Right renal pelvis (tissue), 4 donors: ENCODE measurements at places on chromosomes 5 and 9.

GRCh38 chr9:124344291-124345050 is 70.8 kb downstream of the PSMB7 start:
- no peak for DNase-seq

DNA sequence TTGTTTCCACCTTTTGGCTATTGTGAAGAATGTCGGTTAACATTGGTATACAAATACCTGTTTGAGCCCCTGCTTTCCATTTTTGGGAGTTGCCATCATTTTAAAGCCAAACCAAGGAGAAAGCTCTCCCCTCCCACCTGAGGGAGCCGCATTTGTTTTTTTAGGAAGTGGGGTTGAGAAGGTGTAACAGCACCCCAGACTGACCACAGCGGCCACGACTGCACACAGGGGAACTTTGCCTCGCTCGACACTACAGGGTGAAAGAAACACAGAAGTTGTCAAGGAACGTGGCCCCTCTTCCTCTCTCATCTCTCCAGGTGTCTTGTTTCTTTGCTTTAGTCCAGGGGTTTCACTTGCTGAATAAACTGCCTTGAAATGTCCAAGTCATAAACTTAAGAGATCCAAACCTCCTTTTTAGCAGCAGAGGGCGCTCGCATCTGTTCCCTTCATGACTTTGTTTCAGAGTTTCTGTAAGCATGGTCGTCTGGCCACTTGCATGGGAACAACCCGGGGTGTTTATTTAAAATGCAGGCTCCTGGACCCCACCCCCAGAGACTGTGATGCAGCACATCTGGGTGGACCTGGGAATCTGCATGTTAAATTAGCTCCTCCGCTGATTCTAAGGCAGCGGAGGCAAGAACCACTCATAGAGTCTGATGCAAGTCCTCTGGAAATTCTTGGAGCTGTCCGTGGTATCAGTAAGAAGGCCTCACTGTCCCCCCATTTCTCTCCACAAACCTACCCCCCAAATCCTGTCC is 2.1 kb upstream of the TTLL11 start:
- DNase-seq: peak; percentile 65

DNA sequence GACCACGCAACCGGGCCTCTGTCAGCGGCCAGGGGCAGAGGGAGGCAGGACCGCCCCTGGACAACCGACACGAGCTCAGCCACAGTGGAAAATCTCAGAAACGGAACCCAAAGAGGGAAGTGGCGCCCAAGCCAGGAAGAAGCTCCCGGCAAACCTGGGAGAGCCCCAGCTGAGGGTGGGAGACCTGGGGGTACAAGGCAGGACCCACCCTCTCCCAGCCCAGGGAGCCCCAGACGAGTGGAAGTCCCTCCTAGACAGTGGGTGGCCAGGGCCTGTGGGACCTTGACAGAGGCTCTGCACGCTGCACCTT is 3.0 kb downstream of the SLC12A7 start:
- DNase-seq: no peak

- DNase-seq: no peak
These were observed 145.7 kb upstream of the TRIM32 start for GRCh38 chr9:116541402-116541801.

- no peak for DNase-seq
These were observed 16.0 kb downstream of the TERT start for GRCh38 chr5:1278656-1279442.

- no peak for DNase-seq
These were observed 118.7 kb downstream of the MED27 start for GRCh38 chr9:131960851-131961495.

DNA sequence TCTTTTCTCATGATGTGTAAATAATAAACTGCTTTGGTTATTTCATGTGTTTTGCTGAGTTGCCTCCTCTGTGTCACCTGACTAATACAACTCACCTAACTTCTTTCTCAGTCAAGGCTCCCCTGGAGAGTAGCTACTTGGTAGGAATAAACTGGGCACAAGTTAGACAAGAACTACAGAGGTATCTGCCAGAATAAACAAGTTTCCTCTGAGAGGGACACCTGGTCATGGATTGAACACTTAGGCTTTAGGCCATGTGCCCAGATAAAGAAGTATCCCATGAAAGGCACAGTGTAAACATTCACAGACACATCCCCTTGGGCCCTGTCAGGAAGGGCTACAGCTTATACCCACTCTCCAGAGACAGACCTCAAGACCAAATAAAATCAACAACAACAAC is 532.5 kb downstream of the KIF4B start:
- no peak for DNase-seq

DNA sequence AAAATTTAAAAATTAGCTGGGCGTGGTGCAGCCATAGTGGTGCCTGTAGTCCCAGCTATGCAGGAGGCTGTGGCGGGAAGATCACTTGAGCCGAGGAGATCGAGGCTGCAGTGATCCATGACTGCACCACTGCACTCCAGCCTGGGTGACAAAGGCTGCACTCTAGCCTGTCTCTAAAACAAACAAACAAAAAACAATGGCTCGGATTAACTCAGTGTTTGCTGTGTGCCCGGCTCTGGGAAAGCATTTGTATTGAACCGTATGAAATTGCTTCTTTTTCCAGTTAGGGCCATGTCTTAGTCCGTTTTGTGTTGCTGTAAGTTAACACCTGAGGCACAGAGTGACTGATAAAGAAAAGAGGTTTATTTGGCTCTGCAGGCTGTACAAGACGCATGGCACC is 62.6 kb downstream of the CFAP77 start:
- no peak for DNase-seq

DNA sequence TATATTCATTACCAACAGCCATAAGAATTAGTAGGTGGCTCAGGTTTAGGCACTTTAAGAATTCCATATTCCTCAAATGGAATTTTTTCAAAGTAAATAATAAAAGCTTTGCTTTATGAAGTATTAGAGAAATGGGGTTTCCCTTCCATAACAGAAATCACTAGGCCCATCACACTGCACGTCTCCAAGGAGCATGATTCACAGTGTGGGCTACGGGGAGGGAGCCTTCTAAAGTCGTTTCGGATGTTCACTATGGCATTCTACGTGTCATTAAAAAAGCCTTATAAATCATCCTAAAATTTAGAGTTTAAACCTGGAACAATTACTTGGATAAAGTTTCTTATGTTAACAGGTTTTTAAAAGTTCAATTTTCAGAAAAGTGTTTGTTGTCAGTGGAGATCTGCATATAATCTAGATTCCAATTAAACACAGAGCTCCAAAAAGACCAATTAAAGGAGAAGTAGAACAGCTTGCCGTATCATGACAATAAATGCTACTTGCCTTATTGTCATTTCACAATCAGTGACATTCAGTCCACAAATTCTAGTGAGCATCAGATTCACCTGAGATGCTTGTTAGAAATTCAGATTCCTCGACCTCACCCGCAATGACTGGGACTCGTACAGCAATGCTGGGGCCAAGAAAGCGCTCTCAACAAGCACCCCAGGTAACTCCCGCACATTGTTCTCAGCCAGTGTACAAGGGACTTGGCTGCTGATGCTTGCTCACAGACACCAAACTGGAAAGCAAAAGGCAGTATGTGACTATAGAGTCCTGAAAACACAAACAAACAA is 115.7 kb downstream of the NFIB start:
- DNase-seq: no peak

- DNase-seq: no peak
These were observed 299.6 kb upstream of the KLF4 start for GRCh38 chr9:107789001-107789700.
